ENCODE measurements at places on chromosomes 3 and 15.
A peak's percentile ranks its signal among the peaks of the same experiment; 100 is the strongest.

GRCh38 chr3:45664578-45664977, 24.6 kb upstream of the SACM1L start:
- DNase-seq = peak; percentile 77

DNA sequence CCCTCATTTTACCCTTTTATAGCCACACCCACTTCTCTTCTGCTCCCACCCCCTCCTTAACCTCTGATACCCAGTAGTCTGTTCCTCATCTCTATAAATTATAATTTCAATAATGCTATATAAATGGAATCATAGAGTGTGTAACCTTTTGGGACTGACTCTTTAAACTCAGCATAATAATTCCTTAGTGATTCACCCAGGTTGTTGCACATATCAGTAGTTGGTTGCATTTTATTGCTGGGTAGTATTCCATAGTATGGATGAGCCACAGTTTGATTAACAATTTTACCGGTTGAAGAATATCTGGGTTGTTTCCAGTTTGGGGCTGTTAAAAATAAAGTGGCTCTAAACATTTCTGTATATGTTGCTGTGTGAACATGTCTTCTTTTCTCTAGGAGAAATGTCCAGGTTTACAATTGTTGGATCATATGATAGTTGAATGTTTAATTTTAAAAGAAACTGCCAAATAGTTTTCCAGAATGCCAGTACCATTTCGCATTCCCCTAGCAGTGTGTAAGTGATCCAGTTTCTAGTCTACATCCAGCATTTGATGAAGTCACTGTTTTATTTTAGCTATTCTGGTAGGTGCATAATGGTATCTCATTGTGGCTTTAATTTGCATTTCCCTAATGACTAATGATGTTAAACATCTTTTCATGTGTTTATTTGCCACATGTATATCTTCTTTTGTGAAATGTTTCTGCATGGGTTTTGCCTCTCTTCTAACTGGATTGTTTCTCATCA, 68.5 kb downstream of the VPS8 start:
- DNase-seq = no peak

- no peak for DNase-seq
These were observed 118.3 kb upstream of the NEO1 start for GRCh38 chr15:72933976-72934375.

DNA sequence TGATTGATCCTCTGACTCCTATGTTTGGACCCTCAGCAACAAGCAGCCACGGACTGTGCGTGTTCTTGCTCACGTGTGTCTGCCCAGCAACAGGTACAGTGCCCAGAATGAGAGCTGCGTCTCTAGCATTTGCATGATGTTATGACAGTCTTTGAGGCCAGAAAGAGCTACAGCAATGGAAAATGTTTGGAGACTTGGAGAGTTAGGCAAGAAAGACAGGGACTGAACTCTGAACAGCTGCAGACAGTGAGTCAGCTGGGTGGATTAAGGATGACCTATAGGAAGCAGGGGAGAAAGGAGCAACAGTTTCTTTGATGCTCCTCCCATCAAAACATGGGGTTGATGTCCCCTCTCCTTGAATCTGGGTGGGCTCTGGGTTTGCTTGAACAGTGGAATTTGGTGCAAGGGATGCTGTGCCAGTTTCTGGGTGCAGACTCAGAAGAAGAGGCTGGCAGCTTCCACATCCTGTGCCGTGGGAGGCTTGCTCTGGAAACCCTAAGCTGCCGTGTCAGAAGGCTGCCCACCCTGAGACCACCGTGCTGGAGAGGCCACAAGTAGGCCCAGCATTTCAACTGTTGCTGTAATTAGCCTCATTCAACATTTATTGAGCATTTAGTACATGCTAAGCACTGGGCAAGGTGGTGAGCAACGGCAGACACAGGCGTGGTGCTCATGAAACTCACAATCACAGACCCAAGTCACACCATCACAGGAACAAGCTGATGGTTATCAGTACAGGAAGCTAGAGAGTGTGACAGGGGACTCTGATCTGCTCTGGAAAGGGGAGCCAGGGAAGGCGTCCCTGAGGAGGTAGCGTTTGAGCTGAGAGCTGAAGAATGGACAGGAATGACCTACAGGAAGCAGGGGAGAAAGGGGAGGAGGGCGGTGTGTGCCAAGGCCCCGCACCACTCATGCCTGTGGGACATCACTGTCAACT, 21.7 kb downstream of the CCR9 start:
- DNase-seq = no peak

DNA sequence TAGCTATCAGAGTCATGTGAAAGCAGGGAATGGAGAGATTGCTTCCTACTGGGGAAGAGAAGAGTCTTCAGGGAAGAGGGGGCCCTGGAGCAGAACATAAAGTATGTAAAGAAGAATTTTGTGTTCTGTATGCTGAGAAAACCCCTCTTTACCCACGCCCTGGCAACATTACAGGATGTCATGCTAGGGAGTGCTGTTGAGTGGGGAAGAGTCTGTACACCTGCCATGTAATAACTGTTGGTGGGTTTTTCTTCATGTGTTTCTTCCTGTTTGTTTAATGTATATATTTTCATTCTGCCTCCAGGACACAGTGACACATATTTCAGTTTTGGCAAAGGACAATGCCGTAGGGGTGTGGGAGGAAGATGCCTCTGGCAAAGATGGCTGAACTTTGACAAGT, 122.8 kb upstream of the LPP start:
- no peak for DNase-seq

- no peak for DNase-seq
These were observed 97.1 kb downstream of the ERC2 start for GRCh38 chr3:56370991-56371775.

DNA sequence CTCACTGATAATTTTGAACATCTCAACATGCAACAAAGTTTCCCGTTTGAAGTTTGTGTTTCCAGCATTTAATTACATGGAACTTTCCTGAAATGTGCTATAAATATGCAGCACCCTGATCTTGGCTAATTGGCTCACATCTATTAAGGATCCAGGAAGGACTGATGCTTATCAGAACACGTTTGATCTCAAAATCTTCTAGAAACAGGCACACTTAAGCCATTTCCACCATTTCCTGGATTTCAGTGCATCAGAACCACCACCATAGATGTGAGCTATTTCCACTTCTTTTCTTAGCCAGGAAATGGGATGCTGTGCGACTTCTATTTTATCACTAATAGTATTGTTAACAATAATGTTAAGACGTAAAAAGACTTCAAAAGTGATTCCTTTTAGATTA, 228.9 kb downstream of the FEZF2 start:
- DNase-seq = no peak

DNA sequence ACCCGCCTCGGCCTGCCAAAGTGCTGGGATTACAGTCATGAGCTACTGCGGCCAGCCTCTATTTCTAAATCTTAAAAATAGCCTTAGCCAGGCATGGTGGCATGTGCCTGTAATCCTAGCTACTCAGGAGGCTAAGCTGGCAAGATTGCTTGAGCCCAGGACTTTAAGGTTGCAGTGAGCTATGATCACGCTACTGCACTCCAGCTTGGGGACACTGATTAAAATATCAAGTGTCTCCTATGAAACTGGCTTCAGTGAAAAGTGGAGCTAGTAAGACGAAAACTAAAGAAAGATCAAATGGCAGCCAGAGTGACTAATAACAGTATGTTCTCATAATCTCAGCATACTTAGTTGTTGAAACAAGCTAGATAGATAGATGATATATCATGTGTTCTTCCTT, 112.5 kb downstream of the STT3B start:
- no peak for DNase-seq

- no peak for DNase-seq
These were observed 1.2 kb upstream of the RYK start for GRCh38 chr3:134251731-134252391.

DNA sequence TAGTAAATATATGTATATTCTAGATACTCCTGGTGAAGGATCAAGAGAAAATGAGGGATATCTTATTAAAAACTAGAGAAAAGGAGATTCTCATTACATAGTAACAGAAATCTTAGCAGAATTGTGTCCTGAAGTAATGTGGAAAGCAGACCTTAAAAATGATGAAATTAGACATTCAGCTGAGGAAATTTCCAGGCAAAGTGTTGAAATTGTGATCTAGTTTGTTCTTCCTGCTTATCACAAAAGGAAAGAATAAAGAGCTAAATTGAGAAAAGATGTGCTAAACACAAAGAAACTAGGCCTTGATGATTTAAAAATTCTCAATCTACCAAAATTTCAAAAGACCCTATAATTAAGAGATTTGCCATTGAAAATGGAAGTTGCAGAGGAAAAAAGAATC, 362.6 kb upstream of the PLSCR5 start:
- DNase-seq = no peak

All from GM13976 (cell line).